Activated CD4-positive, alpha-beta T cell treated with anti-CD3 and anti-CD28 coated beads, Interleukin-2, amount 10 ng/mL, durations not matched to agents 7 days and 5 days (primary cell): ENCODE measurements at places on chromosomes 11 and 22. TPM values are rescaled to one million over a fixed set of nuclear protein-coding genes. Genes with fewer than 3 reads are reported as not detected.

GRCh38 chr11:45470794-45471167, 184.6 kb upstream of the SYT13 start:
- no peak overlapping the region for H3K4me3 ChIP-seq
- DNase-seq, result no peak
- peaks cover 4% of the 10 kb centered on the region for H3K27me3 ChIP-seq
- no peak overlapping the region for H3K27ac ChIP-seq
- H3K4me1 ChIP-seq, result no peaks in the 10 kb centered on the region

DNA sequence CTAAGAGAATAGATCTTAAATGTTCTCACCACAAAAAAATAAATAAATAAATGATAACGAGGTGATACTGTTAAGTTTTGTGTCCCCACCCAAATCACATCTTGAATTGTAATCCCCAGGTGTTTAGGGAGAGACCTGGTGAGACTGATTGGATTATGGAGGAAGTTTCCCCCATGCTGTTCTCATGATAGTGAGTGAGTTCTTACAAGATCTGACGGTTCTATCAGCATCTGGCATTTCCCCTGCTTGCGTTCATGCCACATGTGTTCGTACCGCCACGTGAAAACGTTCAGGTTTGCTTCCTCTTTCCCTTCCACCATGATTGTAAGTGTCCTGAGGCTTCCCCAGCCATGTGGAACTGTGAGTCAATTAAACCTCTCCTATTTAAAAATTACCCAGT, 1514.8 kb upstream of the TENM4 start:
- H3K27ac ChIP-seq, result no peak overlapping the region
- H3K4me1 ChIP-seq, result no peaks in the 10 kb centered on the region
- no peak overlapping the region for H3K4me3 ChIP-seq
- H3K27me3 ChIP-seq, result no peaks in the 10 kb centered on the region
- DNase-seq, result no peak
- no peaks in the 10 kb centered on the region for H3K36me3 ChIP-seq

GPHA2 gene
- not detected for total RNA-seq

OR52E8 gene
- total RNA-seq, result not detected

SYT7 gene
- total RNA-seq, result not detected
